ENCODE measurements at places on chromosomes 5 and 9.

GRCh38 chr9:137707361-137707760 is 88.6 kb downstream of the EHMT1 start:
- no peak for DNase-seq

DNA sequence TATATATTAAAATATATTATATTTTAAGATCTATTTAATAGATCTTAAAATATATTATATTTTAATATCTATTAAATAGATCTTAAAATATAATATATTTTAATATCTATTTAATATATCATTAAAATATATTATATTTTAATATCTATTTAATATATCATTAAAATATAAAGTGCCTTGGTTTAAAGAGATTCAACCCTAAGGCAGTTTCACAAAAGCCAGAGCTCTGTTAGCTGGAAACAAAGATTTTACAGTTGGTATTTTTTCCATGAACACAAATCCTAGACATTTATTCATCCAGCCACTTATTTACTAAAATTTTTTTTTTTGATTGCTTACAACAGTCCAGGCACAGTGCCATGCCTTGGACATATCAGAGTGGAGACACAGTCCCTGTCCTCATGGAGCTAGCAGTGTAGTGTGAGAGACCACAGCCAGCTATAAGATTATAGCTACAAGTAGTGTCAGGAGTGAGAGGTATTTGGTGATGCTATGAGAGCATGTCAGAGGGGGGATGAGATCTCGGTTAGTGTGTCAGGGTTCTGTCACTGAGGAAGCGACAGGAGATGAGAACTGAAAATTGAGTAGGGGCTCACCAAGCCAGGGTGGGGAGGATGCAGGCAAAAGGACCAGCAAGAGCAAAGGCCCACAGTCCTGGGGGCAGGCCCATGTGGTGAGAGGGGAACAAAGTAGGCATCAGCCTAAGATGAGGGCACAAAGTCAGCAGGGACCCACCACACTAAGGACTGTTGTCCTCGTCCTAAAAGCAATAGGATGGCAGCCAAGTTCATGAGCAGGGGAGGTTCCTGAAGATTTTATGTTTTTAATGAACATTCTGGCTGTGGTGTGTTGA is 74.5 kb downstream of the FBXO38 start:
- no peak for DNase-seq

GRCh38 chr5:140608722-140609121 is 24.3 kb downstream of the CD14 start:
- DNase-seq, result no peak

- no peak for DNase-seq
Observed at GRCh38 chr5:120435129-120435528, 29.0 kb upstream of the PRR16 start.

DNA sequence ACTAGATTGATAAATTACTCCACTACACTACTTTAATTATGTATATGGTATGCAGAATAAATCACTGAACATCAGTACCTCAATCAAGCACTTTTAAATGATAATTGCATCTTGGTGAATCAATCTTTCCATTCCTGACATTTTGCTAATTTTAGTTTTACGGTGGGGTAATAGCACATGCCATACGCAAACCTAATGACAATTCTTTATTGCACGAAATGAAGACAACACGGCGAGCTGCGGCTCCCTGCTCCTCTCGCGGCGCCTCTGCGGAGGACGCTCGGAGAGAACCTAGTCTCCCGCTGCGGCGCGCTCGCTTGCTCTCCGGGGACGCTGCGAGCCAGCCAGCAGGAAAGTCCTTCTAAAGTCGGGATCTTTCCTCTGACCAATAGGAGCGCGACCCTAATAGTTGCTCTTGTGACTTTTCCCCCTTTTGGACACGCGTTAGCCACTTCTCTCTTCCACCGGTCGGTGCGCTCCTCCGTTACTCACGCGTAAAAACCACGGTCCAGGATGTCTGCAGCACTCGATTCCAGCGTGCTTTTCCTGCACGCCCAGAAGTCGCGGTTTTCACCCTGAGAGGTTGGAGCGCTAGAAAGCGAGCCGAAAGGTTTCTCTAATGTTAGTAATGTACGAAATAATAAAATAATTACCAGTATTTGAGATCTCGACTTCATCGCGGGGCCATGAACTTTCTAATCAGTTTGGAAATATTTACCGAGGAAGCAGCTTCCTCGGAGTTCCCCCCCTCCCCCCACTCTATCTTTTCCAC is 1.0 kb upstream of the MEF2C start:
- DNase-seq, result peak; percentile 54

DNA sequence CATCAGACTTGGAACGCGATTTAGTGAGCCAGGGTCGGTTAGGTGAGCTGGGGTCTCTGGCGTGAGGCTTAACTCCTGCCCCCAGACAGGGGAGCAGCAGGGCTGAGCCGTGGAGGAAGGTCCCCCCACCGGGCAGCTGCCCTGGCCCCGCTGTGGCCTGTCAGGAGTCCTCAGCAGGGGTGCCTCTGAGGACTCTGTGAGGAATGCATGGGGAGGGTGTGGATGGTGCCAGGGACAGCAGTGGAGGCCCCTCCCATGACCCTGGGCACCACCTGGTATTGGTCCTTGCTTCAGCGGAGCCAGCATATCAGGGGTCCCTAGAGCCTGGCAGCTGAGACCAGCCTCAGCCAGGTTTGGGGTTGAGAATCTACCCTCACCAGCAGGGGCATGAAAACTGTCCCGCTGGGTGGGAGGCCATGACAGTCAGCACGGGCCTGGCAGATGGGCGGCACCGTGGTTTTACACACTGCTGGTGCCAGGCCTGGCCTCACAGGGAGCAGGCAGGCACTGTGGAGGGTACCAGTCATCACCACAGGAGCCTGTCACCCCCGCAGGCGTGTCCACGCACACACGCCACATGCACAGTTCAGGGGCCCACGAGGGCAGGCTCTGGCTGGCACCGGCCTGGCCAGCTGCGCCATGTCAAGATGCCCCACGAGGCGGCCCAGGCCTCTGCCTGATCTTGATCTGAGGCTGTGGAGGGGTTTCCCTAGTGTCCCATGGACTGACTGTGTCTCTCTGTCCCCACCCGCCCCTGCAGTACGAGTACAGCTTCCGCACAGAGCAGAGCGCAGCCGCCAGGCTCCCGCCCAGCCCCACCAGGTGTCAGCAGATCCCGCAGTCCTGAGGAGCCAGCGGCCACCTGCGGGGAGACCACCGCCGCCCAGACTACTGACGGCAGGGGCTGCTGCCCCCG is 111.1 kb upstream of the LMX1B start:
- no peak for DNase-seq

- no peak for DNase-seq
Observed at GRCh38 chr9:133309608-133310007, 26.4 kb downstream of the SURF6 start.

DNA sequence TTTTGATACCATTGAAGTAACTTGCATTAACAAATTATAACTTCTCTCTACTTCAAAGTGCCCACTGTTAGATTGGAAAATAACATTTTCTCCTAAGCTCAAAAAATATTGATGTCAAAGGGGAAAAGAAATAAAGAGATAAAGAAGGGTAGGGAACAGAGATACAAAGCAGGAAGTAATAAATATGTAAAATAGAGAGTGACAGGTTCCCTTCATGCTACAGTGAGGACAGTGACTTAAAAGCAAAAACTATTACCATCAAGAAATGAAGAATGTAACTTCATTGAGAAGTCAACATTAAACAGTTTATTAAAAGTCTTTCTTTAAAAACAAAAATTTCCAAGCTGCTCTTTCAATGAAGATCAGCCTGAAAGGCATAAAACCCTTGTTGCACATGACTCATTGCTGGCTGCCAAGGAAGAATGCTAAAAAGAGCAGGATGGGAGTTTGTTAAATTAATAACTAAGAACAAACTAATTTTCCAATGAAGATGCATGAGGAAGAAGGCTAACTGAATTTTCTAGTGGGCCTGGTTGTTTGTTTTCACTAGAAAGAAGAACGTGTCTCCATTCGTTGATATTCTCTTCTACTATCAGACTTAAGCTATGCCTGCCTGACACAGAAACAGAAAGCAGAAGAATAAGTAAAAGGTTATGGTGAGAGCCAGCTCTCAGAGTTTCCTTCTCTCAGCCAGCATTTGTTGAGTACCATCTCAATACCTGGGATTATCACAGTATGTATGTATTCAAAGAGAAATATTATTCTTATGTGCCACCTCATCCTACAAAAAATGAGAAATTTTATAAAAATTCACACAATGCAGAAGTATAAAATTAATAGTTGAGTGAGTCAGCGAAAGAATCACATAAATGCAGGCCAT is 197.8 kb upstream of the NREP start:
- no peak for DNase-seq

GRCh38 chr5:31121224-31121623 is 72.3 kb upstream of the CDH6 start:
- no peak for DNase-seq

GRCh38 chr5:30539004-30539634 is 654.4 kb upstream of the CDH6 start:
- DNase-seq, result no peak

DNA sequence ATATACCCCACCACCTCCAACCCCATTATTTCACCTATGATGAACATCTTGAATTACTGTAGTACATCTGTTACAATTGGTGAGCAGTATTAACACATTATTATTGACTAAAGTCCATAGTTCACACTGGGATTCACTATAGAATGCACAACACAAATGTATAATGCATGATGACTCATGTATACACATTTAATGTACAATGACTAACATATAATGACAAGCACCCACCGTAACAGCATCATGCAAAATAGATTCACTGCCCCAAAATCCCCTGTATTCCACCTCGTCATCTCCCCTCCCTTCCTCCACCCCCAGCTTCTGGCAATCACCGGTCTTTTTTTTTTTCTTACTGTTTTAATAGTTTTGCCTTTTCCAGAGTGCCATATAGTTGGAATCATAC is 47.1 kb upstream of the NEK6 start:
- no peak for DNase-seq

- no peak for DNase-seq
Observed at GRCh38 chr9:21294364-21294774, 10.7 kb downstream of the IFNA5 start.

- no peak for DNase-seq
Observed at GRCh38 chr5:67235399-67236110, 39.0 kb upstream of the CD180 start.

- no peak for DNase-seq
Observed at GRCh38 chr9:4734150-4734549, 6.9 kb downstream of the AK3 start.

DNA sequence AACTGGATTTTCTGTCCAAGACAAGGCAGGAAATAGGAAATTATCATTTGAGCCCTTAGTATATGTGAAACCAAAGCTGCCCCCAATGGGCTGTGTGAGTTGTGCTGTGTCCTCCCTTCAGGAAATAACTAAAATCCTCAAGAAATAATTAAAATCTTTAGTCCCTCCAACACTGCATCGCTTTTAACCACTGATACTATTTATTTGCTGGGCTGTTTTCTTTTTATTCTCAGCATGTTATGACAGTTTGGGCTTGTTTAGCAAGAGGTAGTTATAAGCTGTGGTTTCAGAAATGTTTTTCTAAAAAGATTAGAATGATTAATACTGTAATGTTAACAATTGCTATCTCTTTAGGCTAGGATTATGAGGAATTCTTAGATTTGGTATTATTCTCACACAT is 187.0 kb upstream of the KCNN2 start:
- no peak for DNase-seq

DNA sequence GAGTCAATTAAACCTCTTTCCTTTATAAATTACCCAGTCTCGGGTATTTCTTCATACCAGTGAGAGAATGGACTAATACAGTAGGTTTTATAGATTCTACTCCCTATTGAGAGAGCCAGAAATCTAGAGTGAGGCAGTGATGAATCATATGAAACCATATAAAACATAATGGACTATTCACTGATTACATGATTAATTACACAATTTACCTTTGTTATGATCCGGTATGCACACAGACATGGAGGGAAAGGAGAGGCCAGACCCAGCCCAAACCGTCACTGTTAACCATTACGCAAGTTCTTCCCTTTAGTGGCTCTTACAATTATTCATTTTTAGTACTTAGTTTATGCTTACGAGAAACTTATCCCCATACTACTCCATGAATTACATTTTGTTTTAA is 205.0 kb downstream of the DNAH5 start:
- DNase-seq, result no peak

- no peak for DNase-seq
Observed at GRCh38 chr5:125657936-125658335, 765.3 kb upstream of the GRAMD2B start.

GRCh38 chr5:159240301-159240870 is 22.7 kb upstream of the UBLCP1 start:
- no peak for DNase-seq

DNA sequence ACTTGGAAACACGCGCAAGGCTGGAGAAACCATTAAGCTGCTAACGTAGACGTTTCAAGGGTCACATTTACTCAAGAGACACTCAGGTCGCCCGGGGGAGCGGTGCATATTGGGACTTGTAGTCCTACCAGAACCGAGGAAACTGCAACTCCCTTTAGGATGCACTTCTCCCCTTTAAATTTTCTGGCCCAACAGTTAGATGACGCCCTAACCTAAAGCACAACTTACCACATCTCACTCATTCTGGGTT is 384 bp upstream of the DMXL1 start:
- no peak for DNase-seq

DNA sequence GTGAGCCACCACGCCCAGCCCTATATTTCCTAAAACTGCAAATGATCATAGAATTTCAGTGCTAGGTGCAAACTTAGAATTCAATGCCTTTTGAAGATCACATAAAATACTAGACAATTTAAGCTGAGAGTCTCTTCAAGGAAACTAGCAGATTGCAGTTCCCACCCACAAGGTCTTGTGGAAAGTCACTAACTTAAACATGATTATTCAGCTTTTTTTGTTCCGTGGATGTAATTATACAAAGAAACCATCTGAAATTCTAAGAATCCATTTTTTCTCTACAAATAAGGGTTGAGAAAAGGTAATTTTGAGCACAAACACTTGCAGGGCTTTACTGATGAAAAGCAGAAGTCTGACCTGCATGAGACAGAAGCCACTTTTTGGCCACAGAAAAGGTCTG is 4.5 kb upstream of the LHFPL2 start:
- no peak for DNase-seq

DNA sequence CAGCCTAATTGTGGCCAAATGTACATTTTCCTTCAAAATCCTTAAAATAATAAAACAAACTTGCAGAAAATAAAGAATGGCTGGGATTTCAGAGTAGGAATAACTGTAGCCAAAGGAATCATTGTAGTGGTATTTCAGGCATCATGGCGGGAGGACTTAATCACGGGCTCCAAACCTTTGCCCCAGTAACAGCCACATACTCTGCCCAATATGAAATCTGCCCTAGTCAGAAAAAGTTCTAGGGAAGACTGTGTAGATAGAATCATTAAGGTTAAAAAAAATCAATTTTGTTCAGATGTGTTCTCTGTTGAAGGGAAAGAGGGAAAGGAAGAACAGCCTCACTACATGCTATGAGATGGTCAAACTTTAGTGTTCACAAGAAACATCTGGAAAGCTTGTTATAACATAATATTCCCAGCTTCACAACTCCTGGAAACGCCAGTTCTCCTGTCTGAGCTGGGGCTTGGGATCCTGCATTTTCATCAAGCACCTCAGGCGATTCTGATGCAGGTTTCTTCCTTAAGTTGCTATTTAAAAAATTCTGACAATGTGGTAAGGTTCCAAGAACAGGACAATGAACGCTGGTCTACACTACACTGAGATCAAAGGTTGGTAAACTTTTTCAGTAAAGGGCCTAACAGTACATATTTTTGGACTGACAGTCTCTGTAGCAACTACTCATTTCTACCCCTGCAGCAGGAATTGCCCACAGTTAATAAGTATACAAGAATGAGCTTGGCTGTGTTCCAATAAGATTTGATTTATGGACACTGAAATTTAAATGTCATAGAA is 87.9 kb downstream of the CEMIP2 start:
- no peak for DNase-seq

GRCh38 chr9:109652971-109653370 is 127.0 kb upstream of the PALM2AKAP2 start:
- DNase-seq, result no peak
